ENCODE measurements at places on chromosomes 5 and 9. TPM values are rescaled to one million over a fixed set of nuclear protein-coding genes. Genes with fewer than 3 reads are reported as not detected.

The SLC6A7 gene
- not detected for polyA plus RNA-seq

DNA sequence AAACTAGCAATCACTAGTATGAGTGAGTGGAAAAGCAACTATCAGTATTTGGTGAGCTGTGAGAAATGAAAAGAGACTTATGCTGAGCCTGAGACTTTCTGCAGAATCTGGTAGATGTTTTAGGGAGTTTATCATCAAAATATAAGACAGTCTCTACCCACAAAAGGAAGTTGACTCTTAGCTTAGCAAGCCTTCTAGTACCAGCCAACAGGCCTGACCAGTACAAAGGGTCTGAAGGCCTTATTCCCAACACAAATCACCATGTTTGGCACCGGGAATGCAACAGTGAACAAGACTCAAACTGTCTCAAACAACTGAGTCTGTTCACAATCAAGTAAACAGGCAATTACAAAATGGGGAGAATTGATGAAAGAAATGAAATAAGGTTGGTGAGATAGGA, 244.4 kb downstream of the CWC27 start:
- no peak for DNase-seq

- no peak for DNase-seq
Observed at GRCh38 chr9:88691811-88692210, 156.8 kb downstream of the NXNL2 start.

GRCh38 chr9:119795395-119795794, 426.2 kb upstream of the BRINP1 start:
- no peak for DNase-seq

DNA sequence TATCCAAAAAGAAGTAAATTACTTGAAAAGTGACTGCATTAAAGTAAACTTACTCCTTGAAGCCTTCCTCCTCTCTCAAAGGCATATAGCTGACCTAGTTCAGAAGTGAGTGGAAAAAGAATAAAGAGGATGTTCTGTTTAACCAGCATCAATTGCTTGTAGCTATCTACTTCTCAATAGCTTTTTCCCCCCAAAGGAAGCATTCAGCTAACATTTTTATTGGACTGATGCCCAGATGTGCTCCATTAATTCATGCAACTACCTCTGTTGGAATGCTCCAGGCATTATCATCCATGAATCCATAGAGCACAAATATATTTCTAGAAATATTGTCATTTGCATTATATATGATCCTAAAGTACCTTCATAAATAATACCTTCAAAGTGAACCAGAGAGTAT, 132.8 kb downstream of the RASEF start:
- DNase-seq, result no peak

GRCh38 chr9:135604437-135605237, 34.7 kb downstream of the GLT6D1 start:
- no peak for DNase-seq

Measured in GM23338 (cell line).